Gastrocnemius medialis (tissue), 4 donors: ENCODE measurements at places on chromosomes 16 and 17. TPM values are rescaled to one million over a fixed set of nuclear protein-coding genes. Genes with fewer than 3 reads are reported as not detected.
A peak's percentile ranks its signal among the peaks of the same experiment; 100 is the strongest.

DNA sequence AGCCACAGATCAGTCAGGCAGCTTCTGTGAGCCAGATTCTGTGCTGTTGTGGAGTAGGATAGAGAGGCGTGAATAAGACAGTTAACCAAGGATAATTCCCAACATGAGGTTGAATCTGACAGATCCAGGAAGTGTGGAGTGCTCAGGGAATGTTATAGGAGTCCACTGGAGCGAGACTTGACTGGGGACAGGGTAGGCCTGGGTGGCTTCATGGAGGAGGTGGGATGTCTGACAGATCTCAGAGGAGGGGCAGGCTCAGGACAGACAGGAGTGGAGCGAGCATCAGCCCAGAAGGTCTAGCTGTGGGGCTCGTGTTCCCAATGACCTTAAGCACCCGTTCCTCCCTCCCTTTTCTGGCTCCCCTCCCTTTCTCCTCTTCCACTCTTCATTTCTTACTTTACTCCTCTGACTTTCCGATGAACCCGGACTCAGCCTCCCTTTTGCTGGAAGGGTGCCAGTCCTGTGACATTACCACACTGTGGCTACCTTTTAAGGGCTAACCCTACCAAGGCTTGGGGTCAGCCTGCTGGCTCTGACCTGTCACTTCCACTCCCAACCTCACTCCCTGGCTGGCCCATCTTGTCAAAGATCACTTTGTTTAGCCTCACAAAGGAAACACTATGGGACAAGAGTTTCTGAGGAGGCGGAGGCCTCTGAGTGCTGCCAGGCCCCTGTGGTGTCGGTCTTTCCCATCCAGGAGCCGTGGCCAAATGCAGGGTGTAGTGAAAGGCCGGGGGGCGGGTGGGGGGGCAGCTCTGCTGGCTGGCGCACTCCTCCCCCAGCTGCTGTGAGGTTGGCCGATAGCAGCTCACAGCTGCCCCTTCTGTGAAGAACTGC lies 28.5 kb upstream of the EFCAB13 start:
- no peak for DNase-seq

Gene AXIN2
- total RNA-seq = 9.9 TPM

DNA sequence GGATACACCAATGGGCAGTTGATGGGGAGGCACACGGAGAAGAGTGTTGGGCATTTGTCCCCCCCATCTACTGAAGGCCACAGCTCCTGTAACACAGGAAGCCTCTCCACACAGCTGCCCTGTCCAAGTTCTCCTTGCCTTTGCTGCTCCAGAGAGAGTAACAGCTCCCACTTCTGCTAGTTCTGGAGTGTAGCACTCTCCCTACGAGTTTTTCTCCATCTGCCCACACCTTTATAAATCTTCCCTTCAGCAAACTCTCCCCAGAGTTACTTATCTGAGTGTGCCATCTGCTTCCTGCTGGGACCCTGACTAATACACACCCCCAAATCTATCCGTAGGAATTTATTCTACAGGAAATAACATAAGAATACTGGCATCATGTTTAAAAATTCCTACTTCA lies 42.6 kb upstream of the ERN1 start:
- peak; percentile 67 for DNase-seq

- DNase-seq = peak; percentile 61
Measured at GRCh38 chr16:30948667-30949649, at the start of gene ORAI3. Gene ORAI3, plus strand, starts transcription at chr16:30949068. Its CDS starts 222 bp downstream, at chr16:30949290.

GRCh38 chr17:8226536-8227237 lies 16.3 kb upstream of the AURKB start:
- peak; percentile 53 for DNase-seq

Gene RNF40
- total RNA-seq = 42.8 TPM

DNA sequence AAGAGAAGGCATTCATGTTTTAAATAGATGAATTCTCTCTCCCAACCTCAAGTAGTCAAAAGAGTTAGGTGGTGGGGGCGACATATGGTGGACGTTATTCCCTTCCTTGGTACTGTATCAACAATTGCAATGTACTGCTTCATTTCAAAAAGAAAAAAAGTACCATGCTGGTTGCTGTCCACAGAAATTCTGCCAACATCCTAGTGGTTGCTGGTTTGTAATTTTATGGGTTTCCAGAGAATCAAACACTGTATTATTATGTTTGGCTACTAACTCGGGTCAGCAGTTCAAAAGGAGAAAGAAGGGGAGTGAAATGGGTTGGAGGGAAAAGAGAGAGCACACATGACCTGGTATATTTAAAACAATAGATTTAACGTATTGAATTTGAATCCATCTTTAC lies 61.1 kb upstream of the KCNJ16 start:
- DNase-seq = no peak

Gene SPATA32
- total RNA-seq = not detected

Gene SCIMP
- 0.36 TPM for total RNA-seq

DNA sequence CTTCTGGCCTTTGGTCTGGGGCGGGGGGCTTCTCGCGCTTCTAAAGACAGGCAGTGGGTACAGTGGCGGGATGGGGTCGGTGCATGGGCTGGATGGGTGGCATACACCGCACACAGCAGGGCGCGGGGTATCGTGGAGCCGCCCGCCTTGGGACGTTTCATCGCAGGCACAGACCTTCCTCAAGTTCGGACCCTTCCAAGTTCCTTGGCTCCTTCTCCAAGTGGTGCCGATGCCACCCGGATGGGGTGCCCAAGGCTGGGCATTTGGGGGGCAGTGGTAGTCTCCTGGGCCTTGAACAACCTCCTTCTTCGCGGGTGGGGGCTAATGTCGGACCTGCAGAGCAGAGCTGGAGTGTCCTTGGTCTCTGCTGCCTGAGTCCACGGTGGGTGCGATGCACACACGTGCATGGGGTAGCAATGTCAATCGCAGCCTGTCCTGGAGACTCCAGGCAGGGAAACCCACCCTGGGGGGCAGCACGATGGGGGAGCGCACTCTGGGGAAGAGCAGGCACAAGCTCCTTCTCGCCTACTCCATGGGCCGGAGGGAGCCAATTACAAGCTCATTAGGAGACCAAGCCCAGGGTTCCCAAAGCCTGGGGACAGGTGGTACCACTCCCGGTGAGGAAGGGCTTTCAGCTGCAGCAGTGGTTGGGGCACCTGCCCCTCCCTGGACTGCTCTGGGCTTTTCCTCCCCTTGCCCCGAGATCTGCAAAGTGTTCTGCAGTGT lies 686 bp upstream of the MTSS2 start:
- DNase-seq = no peak

- no peak for DNase-seq
Measured at GRCh38 chr17:8949061-8949661, 16.3 kb downstream of the PIK3R5 start.

DNA sequence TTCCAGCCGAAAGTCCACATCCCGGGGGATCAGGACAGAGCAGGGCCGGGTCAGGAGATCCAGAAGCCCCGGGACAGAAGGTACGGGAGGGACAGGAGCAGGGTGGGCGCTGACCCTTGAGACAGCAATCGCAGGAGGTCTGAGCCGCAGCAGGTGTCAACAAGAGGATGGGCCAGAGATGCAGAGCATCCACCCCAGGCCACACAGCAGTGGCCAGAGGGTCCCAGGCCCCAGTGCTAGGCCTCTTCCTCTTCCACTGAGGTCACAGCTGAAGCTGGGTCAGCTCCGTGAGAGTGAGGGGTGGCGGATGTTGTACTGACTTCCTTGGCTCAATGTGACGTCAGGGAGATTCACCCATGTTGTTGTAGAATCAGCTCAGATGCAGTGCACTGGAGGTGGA lies 8.7 kb upstream of the RNF213 start:
- DNase-seq = no peak

GRCh38 chr17:79188048-79188447 lies 113.4 kb downstream of the ENGASE start:
- no peak for DNase-seq

- no peak for DNase-seq
Measured at GRCh38 chr16:71590584-71590983, 13.7 kb upstream of the TAT start.

Gene G6PC1
- 0.36 TPM for total RNA-seq

Gene CFAP52
- total RNA-seq = not detected

DNA sequence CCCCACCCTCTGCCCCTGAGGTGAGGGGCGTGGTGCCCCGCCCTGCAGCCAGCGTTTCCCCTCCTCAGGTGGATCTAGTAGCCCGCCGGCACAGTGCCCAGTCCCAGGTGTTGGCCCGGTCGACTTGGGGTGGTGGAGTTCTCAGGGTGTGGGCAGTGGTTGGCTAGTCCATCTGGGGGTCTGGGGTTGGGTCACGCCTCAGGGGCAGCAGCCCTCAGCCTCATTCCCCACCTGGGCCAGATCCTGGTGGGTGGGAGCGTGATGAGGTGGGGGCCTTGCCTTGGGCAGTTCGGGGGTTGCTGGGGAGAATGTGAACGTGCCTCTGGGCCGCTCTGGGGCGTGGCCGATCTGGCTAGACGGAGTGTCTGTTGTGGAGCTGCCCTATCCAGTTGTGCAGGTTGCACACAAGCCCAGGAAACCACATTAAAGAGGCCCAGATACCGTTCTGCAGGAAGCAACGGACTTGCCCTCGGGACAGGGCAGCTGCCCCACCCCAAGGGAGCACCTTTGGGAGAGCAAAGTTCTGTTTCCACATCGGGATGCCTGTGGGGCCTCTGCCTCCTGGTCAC lies 32.0 kb downstream of the GSE1 start:
- no peak for DNase-seq

Gene KCNG4
- not detected for total RNA-seq

DNA sequence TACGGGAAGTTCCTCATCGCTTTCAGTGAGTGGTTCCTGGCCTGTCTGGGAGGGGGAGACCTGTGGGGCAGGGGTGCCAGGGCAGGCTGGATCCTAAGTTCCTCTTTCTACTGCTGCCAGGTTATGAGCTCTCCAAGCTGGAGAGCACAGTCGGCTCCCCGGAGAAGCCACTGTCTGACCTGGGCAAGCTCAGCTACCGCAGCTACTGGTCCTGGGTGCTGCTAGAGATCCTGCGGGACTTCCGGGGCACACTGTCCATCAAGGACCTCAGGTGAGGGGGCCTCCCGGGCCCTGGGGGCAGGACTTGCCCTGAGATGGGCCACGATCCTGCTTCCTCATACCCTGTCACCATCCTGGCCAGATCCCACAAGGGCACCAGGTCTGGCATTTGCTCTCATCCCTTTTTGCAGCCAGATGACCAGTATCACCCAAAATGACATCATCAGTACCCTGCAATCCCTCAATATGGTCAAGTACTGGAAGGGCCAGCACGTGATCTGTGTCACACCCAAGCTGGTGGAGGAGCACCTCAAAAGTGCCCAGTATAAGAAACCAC lies 5.1 kb downstream of the PRSS8 start:
- DNase-seq = no peak

Gene TEKT1
- not detected for total RNA-seq

Gene STH
- not detected for total RNA-seq

GRCh38 chr17:45676695-45677094 lies 107.4 kb upstream of the CRHR1 start:
- DNase-seq = no peak

Gene UMOD
- total RNA-seq = not detected
